NCI-H2081 (cell line): ENCODE measurements at places on chromosomes 7 and 10.

GRCh38 chr10:33412241-33412640 is 77.8 kb upstream of the NRP1 start:
- DNase-seq: no peak

- DNase-seq: no peak
Measured at GRCh38 chr7:138649506-138649905, 51.7 kb downstream of the SVOPL start.

GRCh38 chr10:14262836-14263425 is 67.8 kb downstream of the FRMD4A start:
- DNase-seq: no peak

DNA sequence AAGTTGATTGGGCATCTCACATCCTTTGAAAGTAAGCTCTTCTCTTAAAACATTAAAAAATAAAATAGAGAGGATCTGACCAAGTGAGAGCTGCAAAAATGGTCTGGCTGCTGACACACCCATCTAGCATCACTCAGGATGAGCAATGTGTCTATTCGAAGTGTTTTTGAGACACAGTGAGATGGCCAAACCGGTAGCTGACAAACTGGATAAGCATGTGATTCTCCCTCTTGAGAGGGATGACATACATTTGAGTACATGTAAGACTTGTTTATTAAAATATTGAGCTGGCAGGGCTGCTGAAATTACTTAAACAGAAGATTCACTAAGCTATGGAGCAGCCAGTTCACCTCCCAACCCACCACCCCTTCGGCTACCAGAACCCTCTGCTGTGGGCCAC is 333.9 kb downstream of the ADRA2A start:
- DNase-seq: no peak

GRCh38 chr7:155358948-155359712 is 61.5 kb downstream of the INSIG1 start:
- DNase-seq: no peak

DNA sequence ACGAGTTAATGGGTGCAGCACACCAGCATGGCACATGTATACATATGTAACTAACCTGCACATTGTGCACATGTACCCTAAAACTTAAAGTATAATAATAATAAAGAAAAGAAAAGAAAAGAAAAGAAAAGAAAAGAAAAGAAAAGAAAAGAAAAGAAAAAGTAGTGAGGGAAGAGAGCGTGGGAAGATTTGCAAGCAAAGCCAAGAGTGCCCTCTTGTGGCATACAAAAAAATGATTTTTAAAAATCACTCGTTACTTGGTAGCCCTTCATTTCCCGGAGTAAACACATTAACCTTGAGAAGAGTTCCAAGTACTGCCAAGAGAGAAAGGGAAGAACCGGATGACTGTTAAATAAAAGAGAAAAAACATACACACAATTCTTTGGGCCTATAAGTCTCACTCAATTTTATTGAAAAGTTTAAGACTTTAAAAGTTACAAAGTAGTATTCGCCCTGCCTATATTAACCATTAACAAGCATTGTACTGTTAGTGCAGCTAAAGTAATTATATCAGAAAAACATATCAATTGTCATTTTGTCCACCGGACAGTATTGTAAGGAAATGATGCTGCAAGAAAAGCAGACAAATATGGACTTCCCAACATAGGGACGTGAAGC is 6.2 kb upstream of the CH25H start:
- DNase-seq: peak; percentile 23

- no peak for DNase-seq
Measured at GRCh38 chr7:26193432-26194207, 6.9 kb downstream of the HNRNPA2B1 start.

DNA sequence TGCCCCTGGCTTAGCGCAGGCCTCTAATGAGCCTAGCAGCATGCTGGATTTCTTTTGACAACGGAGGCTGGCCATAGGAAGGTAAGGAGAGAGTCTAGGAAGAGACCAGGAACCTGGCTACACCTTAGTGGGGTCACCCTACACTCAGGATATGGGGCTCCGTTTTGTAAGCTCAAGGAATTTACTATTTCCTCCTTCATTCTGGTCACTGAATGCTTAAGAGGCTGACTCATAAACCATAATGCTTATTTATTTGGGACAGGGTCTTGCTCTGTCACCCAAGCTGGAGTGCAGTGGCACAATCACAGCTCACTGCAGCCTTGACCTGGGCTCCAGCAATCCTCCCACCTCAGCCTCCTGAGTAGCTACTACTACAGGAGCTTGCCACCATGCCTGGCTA is 38.4 kb downstream of the CARD11 start:
- DNase-seq: no peak

DNA sequence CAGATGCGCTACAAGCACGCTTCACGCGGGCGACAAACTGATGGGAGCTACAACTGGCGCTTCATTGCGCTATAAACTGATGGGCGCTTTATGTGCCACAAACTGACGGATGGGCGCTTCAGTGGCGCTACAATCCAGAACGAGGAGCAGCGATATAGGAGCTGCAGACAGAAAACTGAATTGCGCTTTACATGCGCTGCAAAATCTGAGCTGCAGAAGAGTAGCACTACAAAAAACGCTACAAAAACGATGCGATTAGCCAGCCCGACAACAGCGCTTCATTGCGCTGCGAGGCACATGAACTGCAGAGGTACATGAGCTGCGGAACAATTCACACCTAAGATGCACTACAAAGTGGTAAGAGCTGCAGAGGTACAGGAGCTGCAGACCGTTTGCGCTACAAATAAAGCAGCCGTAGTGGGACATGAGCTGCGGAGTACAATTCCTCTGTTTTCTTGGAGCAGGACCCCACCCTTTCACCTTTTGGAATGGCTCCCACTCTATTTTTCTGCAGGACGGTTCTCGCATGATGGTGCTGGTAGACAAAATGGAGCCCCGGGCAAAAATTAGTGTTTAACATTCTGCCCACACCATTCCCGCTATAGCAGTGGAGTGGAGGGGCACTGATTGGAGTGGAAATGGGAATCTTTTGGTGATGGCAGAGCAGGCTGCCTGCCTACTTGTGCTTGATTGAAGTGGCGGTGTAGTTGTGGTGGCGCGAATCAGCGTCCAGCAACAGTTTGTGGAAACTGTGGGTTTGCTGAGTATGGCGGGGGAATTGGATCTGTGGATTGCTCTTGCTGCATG is 1.2 kb upstream of the SGCE start:
- peak; percentile 32 for DNase-seq

DNA sequence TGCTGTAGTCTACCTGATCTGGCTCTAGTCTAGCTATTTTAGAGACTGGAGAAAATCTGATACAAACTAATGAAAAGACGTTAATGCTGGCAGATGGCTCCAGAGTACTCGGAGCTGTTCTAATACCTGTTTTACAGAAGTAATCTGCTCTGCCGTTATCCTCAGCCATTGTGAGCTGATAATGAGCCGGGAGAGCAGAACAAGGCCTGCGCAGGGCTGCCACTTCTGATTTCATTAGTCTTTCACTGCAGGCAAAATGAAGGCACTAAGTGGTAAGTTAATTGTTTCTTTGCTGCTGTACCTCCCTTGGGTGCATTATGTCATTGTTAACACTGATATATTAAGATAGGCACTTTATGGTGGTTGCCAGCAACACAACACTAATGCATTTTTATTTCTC is 456.4 kb upstream of the PFKP start:
- DNase-seq: peak; percentile 38

DNA sequence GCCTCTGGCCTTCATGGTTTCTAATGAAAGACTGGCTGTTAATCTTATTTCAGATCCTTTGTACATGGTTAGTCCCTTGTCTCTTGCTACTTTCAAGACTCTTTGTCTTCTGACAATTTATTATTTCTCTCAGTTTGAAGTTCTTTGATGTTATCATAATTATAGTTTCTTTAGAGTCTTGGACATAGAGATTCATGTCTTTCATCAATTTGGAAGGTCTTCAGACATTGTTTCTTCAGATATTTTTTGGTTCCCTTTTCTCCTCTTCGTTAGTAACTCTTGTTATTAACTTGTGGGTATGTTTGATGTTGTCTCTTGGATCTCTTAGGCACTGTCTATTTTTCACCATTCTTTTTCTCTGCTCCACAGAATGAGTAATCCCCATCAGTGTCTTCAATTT is 8.7 kb downstream of the ZNF37A start:
- DNase-seq: no peak

GRCh38 chr10:99733366-99733765 is 1.3 kb downstream of the CUTC start:
- DNase-seq: peak; percentile 6

DNA sequence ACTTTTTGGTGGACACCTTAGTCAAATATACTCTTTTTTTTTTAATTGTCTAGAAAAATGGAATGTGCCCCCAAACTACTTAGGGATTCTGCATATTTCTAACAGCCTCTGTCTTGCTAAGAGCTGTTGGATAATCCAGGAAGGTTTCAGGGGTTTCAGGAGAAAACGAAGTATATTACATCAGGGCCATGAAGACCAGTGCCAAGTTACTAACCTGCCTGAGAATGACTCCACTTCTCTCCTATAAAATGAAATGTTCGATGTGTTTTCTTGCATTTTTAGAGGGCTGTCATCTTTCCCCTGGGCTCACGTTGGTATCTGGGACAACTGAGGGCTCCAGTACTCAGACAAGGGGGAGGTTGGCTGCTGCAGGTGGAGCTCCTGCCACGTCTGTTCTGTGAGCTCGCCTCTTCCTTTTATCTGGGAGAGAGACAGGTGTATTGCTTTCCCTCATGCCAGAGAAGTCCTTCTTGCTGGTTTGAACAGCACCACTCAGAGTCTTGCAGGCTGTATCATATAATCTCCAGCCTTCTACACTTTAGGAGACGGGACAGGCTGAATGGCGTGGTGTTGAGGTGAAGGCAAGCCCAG is 71.3 kb downstream of the CAMK1D start:
- no peak for DNase-seq

DNA sequence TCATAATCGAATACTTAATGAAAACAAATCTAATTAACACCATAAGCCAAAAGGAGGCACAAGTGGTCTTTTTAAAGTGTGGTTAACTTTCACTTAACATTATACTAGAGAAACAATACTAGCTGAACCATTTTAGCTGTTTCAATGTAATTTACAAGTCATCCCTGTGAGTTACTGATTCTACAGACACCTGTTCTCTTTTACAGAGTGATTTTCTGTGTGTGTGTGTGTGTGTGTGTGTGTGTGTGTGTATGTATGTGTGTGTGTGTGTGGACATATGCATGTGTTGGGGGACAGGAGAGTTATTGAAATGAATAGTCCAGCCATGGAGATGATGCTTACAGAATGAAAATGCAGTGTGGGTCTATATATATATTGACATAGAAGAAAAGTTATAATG is 200.2 kb downstream of the DNAJC1 start:
- DNase-seq: no peak

DNA sequence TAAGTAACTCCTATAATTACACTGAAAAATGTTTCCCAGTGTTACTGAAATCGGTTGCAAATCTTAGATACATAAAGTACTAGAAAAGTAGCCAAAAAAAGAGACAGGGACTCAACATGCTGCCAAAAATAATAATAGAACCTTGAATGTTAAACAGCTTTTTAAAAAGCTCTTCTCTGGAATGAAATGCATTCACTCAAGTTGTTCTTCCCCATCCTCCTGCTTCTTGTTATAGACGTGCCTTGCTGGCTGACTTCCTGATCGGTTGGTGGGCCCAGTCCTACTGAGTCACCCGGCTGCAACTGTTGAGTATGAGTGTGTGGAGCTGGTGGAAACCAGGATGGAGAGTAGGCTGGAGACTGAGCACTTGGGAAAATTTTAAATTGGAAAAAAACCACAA is 30.6 kb upstream of the RAPGEF5 start:
- no peak for DNase-seq

- peak; percentile 47 for DNase-seq
Measured at GRCh38 chr10:26860102-26860442, 686 bp downstream of the ABI1 start.

GRCh38 chr7:7765422-7765821 is 47.0 kb upstream of the RPA3 start:
- no peak for DNase-seq

GRCh38 chr10:21496343-21497176 is 28.9 kb downstream of the SKIDA1 start:
- peak; percentile 42 for DNase-seq

DNA sequence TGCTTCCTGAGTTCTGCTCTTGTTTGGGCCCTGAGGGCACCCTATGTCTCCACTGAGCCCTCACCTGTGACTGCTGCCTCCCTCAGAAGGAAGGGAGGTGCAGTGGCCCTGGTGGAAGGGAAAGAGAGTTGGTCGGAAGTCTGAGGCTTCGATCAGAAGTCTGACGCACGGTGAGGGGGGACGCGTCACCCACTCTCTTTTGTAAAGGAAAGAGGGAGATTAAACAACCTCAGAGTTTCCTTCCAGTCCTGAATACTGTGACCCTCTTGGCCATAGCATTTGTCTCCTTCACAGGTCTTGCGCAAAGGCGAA is 31.4 kb upstream of the TRIM8 start:
- no peak for DNase-seq

GRCh38 chr10:131757285-131758058 is 143.3 kb upstream of the PPP2R2D start:
- no peak for DNase-seq

DNA sequence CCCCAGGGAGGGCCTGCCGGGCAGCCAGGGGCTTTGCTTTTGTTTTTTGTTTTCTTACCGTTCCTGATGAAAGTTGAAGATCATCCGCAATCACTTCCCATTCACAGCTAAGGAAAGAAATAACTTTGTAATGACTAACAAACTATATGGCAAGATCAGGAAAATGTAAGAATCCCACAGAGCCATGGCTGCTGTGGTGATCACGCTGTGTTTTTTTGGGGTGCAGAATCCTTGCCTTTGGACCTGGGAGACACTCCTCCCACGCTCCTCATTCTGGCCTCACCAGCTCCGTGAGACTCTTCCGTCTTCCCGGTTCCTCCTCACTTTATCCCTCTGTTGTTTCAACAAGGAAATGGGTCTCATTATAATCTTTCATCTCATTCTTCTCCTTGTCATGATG is 443.0 kb upstream of the MGMT start:
- no peak for DNase-seq

- no peak for DNase-seq
Measured at GRCh38 chr10:69215405-69216171, 4.5 kb upstream of the HKDC1 start.

- DNase-seq: peak; percentile 78
Measured at GRCh38 chr7:148264933-148265557, 325.5 kb upstream of the C7orf33 start.

GRCh38 chr10:50326172-50326555 is 74.8 kb upstream of the ASAH2 start:
- no peak for DNase-seq

GRCh38 chr10:34017281-34017680 is 682.8 kb upstream of the NRP1 start:
- DNase-seq: no peak

GRCh38 chr10:125125951-125126735 is 34.2 kb downstream of the CTBP2 start:
- DNase-seq: no peak

- peak; percentile 54 for DNase-seq
Measured at GRCh38 chr10:118459642-118460193, 117.6 kb upstream of the FAM204A start.

DNA sequence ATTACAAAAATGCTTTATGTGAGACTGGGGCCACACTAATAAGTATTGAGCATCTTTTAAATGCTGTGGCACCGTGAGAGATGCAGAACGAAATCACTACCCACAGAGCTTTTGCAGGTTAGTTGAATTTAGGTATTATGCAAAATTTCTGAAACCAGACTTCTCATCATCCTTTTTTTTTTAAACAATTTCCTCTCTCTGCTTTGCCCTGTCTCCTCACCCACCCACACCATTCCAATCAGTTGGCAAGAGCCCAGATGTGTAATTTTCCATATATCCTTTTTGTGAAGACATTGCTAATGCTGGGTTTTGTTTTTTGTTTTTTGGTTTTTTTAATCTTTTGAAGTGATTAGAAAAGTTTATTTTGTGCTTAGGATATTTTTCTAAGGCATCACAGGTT is 1.1 kb downstream of the YAE1 start:
- DNase-seq: no peak

GRCh38 chr10:29569795-29570194 is 65.0 kb downstream of the SVIL start:
- no peak for DNase-seq
